HS-5 (cell line): ENCODE measurements at places on chromosomes 5 and 9.

DNA sequence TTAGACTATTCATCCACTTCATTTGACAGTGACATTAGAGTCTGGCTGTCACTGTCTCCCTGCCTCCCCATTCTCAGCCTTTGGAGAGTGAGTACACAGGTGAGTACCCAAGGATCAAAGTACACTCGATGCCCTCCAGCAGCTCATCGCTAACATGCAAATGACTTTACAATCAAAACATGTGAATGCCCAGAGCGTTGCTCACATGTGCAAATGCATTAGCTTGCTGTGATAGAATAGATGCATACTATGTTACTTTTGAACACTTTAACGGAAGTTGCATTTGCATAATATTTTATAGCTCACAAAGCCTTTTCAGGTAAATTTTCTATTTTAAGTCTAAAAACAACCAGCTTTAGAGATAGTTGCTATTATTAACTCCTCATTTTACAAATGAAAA lies 107.6 kb downstream of the SYK start:
- DNase-seq: no peak

DNA sequence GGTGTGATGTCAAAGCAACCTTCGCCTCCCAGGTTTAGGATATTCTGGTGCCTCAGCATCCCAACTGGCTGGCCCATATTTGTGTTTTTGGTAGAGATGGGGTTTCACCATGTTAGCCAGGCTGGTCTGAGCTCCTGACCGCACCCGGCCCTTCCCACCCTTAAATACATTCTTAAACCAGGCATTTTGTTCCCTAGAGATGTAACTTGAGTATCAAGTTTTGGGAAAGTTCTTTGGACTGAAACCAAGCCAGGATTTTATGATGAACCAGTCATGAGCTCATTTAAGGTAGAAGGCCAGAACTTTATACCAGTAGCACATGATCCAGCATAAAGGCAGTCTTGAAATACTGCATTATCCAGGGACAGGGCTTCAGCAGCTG lies 3.5 kb downstream of the RPL7A start:
- no peak for DNase-seq

- no peak for DNase-seq
Measured at GRCh38 chr9:33104401-33104800, 27.9 kb upstream of the SMU1 start.

- DNase-seq: no peak
Measured at GRCh38 chr5:45037927-45038326, 229.2 kb downstream of the MRPS30 start.

DNA sequence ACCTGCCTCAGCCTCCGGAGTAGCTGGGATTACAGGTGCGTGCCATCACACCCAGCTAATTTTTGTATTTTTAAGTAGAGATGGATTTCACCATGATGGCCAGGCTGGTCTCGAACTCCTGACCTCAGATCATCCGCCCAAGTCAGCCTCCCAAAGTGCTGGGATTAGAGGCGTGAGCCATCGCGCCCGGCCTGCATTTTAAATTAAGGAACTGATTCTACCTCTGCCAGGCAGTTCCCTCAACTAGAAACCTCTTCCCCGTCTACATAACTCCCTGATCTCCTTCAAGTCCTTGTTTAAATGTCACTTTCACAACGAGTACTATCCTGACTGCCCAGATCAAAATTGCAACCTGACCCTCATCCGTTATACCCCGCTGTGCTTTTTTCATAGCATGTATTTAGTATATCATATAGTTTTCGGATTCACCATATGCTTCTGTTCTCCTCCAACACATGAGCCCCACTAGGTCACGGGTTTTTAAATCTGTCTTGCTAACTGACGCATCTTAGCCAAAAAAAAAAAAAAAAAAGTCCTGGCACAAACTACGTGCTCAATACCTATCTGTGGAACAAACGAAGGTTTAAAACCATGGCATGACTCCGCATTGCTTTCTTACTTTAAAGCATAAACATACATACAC lies 858 bp upstream of the SOWAHA start:
- DNase-seq: no peak

DNA sequence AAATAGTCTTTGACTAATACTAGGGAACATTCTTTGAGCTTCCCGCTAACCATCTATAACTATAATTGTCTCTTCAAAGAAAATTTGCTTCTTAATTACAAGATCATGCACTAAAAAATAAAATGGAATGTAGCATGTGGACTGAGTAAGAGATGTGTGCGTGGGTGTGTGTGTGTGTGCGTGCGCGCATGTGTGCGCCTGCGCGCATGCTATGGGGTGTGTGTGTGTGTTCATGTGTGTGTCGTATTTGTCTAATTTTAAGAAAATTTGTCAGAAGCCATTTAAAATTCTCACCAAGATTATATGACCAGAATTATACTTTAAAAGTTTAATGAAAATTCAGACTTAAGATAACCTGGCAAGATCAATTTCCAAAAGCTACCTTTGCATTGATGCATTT lies 593.0 kb downstream of the ACTL7B start:
- DNase-seq: no peak
